ENCODE measurements at places on chromosomes 13 and 19.

- DNase-seq: no peak
These were observed 486 bp downstream of the ZNF808 start for GRCh38 chr19:52527956-52528351.

- no peak for DNase-seq
These were observed 4.8 kb downstream of the ABCC4 start for GRCh38 chr13:95296326-95296925.

DNA sequence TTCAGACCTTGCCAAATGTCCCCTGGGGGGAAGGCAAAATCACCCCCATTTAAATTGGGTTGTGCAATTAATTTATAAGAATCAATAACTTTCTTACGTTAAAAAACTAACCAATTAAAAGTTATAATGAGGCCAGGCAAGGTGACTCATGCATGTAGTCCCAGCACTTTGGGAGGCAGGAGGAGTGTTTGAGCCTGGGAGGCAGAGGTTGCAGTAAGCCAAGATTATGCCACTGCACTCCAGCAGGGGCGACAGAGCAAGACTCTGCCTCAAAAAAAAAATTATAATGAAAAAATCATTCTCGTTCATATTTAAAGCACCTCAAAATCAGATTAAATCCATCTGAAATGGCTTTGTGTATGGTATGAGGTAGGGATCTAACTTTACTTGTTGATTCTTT is 18.4 kb upstream of the SIGLEC14 start:
- no peak for DNase-seq

GRCh38 chr13:73765651-73766384 is 368.4 kb downstream of the KLF12 start:
- no peak for DNase-seq

GRCh38 chr13:45851956-45852355 is 403 bp upstream of the SIAH3 start:
- DNase-seq: no peak

DNA sequence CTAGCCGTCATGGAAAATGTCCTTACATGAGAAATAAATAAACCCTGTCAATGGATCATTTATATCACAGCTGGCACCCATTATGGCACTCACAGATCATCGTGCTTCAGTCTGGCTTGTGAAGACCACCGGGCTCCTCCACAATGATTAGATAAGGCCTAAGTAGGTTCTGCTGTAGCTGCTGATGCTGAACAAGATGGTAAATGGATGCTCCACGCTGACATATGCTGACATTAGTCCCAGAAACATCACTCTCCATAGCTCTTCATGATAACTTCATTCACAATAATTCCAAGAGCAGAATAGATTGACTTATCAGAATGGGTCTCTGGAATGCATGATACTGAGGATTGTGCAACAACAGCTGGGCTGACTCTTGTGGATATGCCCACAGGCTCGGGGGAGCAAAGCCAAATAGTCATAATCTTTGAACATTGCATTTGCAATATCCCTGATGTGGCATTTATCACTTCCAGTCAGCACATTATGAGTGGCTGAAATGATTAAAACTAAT is 63.8 kb upstream of the RXFP2 start:
- DNase-seq: no peak

DNA sequence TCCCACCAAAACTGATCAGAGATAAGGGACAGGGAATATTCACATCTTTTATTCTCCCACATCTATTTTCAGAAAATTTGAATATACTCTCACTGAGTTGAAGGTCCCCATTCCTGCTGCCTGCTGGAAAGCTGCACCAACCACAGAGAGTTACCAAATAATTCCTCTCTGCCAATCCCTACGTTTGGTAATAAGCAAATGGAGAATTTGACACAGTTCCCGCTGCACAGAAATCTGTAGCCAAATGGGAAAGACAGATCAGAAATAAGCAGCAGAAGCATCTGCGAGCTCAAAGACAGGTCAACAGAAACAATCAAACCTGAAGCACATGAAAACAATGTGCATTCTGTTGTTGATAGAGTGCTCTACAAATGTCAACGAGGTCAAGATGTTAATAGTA is 9.9 kb downstream of the ZNF112 start:
- DNase-seq: no peak

DNA sequence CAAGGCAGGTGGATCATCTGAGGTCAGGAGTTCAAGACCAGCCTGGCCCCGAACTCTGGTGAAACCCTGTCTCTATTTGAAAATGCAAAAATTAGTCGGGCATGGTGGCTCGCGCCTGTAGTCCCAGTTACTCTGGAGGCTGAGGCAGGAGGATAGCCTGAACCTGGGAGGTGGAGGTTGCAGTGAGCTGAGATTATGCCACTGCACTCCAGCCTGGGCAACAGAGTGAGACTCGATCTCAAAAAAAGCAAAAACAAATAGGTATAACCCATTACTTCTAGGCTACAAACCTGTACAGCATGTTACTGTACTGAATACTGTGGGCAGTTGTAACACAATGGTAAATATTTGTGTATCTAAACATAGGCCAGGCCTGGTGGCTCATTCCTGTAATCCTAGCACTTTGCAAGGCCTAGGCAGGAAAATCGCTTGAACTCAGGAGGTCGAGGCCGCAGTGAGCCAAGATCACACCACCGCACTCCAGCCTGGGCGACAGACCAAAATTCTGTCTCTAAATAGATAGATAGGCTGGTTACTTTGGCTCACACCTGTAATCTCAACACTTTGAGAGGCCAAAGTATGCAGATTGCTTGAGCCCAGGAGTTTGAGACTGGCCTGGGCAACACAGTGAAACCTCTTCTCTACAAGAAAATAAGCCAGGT is 63.5 kb downstream of the MYO9B start:
- no peak for DNase-seq

DNA sequence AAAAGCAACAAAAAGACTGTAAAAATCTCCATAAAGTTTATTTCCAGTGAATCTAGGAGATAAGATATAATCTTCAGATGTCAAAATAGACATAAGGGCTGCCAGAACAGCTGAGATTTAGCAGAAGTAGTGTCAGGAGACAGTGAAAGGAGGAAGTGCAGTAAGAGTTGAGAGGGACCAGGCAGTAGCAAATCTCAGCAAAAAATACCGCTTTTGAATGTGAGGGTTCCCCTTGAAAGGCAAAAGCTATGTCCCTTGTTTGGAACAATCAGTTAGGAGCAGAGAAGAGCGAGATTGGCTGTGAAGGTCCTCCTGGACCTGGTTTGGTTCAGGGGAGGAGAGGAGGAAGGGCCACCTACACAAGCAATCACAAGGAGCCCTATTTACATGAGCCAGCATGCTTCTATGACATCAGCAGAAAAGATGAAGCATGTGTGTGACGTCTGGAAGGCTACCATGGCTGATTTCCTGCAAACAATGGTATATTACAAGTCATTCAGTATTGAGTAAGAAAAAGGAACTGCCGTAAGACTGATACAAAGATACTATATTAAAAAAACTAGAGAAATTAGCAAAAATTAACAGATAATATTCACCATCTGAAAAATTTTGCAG is 98.9 kb upstream of the SIAH3 start:
- peak; percentile 16 for DNase-seq

DNA sequence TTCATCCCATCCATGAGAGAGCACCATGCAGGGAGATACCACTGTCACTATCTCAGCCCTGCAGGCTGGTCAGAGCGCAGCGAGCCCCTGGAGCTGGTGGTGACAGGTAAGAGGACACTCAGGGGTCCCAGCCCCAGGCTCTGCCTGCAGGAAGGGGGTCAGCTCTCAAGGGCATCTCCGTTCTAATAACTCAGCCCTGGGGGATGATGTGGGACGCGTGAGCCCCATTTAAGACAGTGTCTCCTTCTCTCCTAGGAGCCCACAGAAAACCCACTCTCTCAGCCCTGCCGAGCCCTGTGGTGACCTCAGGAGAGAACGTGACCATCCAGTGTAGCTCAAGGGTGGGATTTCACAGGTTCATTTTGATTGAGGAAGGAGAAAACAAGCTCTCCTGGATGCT is 15.5 kb upstream of the KIR3DL3 start:
- no peak for DNase-seq

GRCh38 chr19:1254081-1254527 is 5.7 kb downstream of the MIDN start:
- no peak for DNase-seq

GRCh38 chr13:59477011-59477410 is 686.7 kb downstream of the DIAPH3 start:
- no peak for DNase-seq

GRCh38 chr19:49672131-49672919 is 4.7 kb upstream of the PRMT1 start:
- peak; percentile 37 for DNase-seq

DNA sequence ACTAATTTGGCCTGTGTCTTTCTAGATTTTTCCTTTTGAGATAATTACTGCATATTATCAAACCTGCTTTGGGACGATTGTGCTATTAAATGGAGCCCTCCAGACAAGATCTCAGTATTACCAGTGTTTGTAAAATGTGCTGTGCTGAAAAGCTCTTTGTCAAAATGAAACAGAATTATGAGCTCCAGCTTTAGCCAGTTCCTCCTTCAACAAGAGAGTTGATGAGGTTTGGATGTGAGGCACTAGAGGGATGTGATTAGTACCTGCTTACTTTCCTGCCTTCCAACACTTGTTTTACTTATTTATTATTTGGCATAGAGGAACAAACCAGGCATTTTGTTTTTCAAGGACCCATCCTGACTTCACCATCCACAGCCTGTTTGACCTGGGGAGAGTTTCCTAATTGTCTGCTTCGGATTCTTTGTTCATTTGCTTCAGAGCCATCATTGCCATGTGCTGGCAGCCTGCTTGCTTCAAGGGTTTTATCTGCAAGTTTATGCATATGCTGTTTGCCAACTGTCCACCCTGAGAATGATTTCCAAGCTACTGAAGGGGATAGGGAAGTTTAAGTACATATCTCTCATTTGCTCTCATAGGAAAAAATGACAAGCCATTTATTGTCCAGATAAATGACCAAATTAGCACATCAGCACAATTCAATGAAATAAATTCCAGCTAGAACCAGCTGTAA is 32.9 kb upstream of the CPB2 start:
- no peak for DNase-seq

DNA sequence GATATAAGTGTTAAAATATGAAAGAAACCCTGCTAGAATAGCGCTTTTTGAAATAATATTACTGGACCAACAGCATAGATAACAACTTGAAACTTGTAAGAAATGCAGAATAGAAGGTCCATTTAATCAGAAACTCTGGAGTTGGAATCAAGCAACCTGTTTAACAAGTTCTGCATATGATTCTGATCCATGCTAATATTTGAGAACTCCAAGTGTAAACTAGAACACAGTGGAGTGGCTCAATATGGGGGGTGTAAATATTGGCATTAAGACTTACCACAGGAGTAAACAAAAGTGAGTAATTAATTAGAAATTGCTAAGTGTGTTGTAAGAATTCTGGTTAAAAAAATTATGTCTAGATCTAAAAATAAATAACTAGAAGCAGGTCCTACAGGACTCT is 151.2 kb downstream of the SLITRK1 start:
- no peak for DNase-seq

DNA sequence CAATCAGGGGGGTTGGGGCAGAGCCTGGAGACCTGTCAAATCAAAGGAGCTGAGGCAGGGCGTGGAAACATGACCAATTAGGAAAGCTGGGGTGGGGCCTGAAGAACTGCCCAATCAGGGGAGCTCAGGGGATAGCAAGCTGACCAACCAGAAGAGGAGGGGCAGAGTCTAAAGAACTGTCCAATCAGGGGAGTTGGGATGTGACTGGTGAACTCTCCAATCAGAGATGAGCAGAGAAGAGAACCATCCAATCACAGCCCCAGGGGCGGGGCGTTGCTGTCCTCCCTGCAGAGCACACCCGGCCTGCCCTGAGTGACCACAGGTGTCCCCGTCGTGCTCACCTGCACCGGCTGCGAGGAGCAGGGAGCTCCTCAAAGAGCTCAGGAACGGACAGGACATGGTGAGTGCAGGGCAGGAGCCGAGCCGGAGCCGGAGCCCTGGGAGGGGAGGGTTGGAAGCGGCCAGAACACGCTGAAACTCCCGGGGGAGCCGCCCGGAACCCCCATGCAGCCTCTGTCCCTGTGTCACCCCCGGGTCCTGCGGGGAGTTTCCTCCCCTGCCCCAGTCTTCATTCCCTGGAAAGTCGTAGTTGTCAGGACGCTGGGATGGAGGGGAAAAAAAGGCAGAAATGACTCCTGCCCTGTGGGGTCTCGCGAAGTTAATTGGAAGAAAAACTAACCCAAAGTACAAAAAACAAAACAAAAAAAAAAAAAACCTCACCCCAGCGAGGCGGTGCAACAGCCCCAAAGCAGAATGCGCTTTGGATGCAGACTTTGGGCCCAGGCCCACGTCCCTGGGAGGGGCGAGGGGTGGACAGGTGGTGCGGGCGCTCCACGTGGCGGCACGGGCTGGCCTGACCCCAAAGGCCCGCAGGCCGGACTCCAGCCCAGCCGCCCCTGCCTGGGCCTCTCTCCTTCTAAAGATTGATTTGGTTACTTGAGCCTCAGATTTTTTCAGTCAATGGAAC is at the start of gene ZNF556:
Gene ZNF556, plus strand, starts transcription at position 311 of the 967 bp plus-strand sequence. Its CDS starts 87 bp downstream, at position 398.
- no peak for DNase-seq

- no peak for DNase-seq
These were observed 18.1 kb downstream of the MEGF8 start for GRCh38 chr19:42343344-42344110.

GRCh38 chr13:48448959-48449614 is 36.2 kb upstream of the LPAR6 start:
- DNase-seq: peak; percentile 42

DNA sequence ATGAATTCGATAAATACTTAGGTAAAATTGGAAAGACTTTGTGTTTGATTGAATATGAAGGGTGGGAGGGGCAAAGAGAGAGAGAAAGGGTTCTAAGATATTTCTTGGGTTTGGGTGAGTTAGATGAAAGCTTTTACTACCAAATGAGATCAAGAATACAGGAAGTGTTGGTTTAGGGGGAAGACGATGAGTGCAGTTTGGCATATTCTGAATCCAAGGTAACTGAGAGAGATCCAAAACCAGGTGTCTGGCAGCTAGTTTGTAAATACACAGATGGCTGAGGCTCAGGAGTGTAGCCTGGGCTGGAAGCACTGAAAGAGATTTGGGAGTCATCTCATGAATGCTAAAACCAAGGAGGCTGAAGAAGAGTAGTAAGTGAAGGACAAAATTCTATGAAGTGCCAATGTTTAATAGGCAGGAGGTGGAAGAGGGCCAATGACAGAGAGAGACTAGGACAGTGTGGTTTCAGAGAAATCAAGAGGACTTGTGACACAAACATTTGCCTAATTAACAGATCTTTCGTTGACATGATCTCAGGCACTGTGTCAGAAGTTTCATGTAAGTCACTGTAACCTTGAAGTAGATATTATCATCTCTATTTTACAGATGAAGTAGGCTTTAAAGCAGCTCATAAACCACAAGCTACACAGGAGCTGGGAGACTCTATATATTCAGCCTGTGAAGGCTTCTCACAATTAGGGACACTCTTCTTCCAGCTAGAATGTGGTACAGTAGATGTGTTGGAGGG is 70.2 kb upstream of the ZDHHC20 start:
- no peak for DNase-seq

- no peak for DNase-seq
These were observed at the start of gene TMPRSS9 for GRCh38 chr19:2359992-2360685. TSS of gene TMPRSS9 (plus strand) at chr19:2360265. CDS start at chr19:2389786, 29,521 bp downstream.

GRCh38 chr13:112955956-112956355 is 13.1 kb upstream of the MCF2L start:
- no peak for DNase-seq
